A172 (cell line): ENCODE measurements at places on chromosomes 2 and 18. TPM values are rescaled to one million over a fixed set of nuclear protein-coding genes. Genes with fewer than 3 reads are reported as not detected.

DNA sequence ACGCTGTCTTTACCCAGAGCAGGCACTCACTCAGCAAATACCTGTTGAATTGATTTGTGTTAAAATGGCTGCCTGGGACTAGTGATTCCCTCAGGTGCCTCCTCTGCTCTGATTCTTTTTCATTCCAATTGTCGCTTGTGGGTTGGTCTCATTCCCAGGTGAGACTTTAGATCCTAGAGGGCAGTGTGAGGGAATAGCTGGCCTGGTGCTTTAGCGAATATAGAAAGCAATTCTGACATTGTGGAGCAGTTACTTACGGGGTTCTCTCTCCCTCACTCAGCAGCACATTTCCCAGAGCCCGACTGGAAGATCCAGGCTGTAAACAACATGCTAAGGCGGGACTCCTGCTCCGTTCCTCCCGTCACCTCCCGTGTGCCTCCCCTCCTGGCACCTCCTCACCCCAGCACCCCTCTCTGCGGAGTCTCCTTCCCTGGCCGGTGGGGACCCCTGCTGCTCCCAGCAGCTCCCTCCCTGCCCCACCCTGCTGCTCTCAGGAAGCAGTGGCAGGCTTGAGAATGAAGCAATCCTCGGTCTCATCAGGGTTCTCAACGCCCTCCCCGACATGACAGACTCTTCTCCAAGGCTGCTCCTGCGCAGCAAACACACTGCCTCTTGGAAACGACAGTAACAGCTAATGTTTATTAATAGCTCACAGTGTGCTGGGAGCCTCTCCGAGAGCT is 26.9 kb downstream of the CELF4 start:
- DNase-seq: no peak

- DNase-seq: peak; percentile 10
Measured at GRCh38 chr2:166091439-166091838, 36.4 kb downstream of the SCN1A start.

- DNase-seq: no peak
Measured at GRCh38 chr2:233966388-233966787, 49.2 kb downstream of the TRPM8 start.

DNA sequence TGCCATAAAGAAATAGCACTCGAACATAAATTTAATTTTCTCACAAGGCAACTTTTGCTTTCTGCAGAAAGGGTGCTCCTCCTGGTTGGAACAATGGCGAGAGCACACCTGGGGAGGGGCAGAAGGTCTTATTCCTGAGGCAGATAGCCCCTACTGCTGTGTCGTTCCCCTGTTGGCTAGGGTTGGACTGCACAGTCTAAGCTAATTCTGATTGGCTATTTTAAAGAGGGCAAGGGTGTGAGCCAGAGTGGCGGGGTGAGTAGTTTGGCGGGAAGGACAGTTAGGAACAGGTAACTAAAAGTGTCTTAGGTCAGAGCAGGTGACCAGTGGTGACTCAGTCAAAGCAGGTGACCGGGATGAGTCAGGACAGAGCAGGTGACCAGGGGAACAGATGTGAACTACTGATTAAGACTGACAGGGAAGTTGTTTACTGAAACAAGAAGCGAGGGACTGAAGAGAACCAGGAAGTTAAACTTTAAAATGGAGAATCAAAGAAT is 49.7 kb upstream of the AGAP1 start:
- peak; percentile 43 for DNase-seq

DNA sequence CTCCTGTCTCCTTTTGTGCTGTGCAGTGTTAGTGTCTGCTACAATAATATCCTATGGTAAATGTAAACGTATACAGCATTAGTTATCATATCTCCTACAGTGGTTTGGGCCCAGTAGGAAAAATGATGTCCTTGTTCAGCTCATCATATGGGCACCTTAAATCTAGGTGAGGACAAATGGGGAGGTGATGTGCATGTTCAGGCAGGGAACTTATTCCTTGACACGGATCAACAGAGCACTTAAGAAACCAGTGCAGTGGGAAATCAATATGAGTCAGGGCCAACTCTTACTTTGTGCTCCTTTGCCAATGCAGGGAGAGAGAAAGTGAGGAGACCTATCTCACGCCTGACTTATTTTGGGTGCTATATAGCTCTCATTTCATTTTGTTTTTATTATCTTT is 76.4 kb downstream of the KLHL14 start:
- no peak for DNase-seq

- no peak for DNase-seq
Measured at GRCh38 chr2:30692829-30693275, 114.4 kb downstream of the CAPN13 start.

GRCh38 chr2:219662566-219662965 is 35.1 kb downstream of the SLC4A3 start:
- no peak for DNase-seq

Gene PLGLB1
- total RNA-seq: 0.43 and 2.5 TPM in 2 replicates

DNA sequence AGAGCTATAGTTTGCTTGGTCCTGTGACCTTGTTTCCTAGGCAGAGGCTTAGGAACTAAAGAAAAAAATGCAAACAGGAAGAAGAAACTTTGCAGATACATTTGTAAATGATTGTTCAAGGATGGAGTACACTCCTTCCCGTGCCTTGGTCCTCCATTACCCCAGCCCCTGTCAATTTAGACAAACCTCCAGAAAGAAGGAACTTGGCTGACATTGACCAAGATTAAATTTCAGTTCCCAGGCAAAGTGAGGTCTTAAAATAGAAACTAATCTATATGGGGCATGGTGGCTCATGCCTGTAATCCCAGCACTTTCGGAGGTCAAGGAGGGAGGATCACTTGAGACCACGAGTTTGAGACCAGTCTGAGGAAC is 179.9 kb upstream of the FN1 start:
- no peak for DNase-seq

Gene R3HDM1
- total RNA-seq: 10.8 and 16.2 TPM in 2 replicates

DNA sequence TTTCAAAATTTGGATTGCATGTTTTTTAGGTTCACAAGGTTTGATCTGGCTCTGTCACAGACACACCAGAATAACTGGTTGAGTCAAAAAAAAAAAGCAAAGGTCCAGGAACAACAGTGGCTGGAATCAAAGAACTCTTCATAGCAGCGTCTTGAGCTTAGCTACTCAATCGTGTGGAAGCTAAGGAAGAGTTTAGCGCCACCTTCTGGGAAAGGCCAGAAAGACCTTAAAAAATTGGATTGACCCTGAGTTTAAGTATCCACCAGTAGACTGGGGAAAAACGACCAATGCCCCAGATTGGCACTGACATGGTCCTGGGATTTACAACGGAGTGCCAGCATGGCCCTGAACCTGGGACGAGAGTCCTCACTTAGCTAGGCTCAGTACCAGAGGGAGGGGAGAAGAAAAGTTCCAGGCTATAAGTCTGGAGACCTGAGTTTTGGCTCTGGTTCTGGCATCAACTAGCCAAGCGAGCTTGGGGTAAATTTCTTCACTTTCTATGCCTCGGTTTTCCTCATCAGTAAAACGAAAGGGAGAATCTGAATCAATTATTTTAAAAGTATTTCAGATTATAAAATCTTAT is 71.1 kb upstream of the TFCP2L1 start:
- peak; percentile 74 for DNase-seq

Gene MATN3
- 13.4 and 16.1 TPM in 2 replicates for total RNA-seq

- no peak for DNase-seq
Measured at GRCh38 chr2:86032861-86033595, 72.7 kb downstream of the POLR1A start.

- DNase-seq: no peak
Measured at GRCh38 chr2:118845522-118846441, 1.7 kb downstream of the EN1 start.
